Naive thymus-derived CD8-positive, alpha-beta T cell (primary cell): ENCODE measurements at places on chromosomes 3 and 15.

DNA sequence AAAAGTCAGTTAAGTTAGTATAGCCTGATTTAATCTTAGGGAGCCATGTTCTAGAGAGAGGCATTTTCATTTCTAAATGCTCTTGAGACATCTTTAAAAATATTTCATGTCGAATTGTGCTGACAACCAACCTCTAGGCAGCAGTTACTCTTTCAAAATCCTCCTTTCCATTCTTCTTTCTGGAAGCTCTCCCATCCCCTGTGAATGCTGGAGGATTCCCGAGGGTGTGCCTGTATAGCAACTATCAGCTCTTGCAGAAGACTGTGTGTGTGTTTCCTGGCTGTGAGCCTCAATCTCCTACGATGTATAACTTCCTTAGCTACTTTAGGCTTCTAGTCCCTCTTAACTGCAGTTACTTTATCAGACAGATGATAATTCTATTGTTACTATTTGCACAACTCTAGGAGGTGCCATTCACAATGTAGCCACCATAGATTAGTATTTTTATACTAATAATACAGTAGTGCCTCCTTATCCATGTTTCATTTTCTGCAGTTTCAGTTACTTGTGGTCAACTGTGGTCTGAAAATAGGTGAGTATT is 250.3 kb downstream of the EDEM1 start:
- DNase-seq: no peak

DNA sequence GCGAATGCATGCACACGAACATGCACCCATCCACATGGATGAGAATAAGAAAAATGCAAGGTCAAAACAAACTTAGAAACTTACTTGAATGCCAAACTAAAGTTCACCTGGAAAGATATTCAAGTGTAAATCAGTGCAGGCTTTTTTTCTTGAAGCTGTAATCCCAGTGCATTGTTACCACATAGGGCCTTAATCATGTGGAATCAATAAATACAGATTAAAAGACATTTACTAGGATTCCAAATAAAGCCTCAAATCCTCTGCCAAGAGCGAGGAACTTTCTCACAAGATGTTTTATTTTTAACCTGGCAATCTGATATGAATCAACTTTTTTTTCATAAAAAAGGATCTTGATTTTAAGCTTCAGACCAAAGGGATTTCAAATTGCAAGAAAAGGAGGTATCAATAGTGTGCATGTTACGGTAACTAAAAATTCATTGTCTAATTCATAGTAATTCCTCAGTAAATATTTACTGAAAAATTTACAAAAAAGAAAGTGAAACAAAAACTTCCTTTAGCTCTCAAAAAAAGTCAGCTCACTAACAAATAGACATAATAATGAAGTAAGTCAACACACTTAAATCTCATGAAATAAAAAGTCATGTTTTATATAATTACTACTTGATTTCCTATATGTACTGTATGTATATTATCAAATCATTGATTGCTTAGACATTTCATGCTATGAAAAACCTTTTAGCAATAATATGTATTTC is 978.6 kb downstream of the PLOD2 start:
- DNase-seq: no peak

GRCh38 chr3:190644766-190645165 is 130.9 kb downstream of the IL1RAP start:
- DNase-seq: no peak

- no peak for DNase-seq
Observed at GRCh38 chr3:183613366-183614285, 21.8 kb upstream of the KLHL24 start.

DNA sequence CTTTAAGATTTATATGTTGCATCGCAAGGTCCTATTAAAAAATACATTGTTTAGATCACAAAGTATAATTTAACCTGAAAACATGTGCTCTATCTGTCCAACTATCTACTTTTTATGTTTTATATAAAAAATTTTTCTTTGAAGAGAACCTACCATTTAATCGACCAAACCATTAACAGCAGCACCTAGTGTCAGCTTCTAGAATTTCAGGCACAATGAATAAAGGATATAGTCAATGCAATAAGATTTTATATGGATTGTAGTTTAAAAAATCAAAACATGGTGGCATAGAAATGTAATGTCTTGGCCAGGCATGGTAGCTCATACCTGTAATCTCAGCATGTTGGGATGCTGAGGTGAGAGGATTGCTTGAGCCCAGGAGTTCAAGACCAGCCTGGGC is 313.7 kb downstream of the GAP43 start:
- no peak for DNase-seq

DNA sequence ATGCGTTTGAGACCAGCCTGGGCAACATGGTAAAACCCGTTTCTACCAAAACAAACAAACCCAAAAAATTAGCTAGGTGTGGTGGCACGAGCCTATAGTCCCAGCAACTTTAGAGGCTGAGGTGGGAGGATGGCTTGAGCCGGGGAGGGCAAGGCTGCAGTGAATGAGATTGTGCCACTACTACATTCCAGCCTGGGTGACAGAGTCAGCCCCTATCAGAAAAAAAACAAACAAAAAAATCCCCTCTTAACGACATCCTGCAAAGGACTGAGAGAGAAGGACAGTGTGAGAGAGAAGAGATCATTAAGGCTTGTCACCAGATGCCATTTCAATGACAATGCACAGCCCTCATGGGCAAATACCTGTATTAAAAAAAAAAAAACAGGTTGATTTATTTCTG is 266.7 kb upstream of the ATP10A start:
- DNase-seq: no peak

GRCh38 chr15:41952013-41952563 is 20.3 kb downstream of the EHD4 start:
- DNase-seq: no peak

- DNase-seq: no peak
Observed at GRCh38 chr3:128895843-128896697, 16.6 kb downstream of the ACAD9 start.

GRCh38 chr15:76345880-76346668 is 9.5 kb downstream of the ISL2 start:
- DNase-seq: no peak

- no peak for DNase-seq
Observed at GRCh38 chr3:112569265-112569664, 7.4 kb downstream of the SLC35A5 start.

GRCh38 chr3:172038798-172039435 is 461 bp upstream of the FNDC3B start:
- no peak for DNase-seq

GRCh38 chr3:165502707-165503106 is 306.5 kb upstream of the SLITRK3 start:
- no peak for DNase-seq

GRCh38 chr15:90851940-90852339 is 16.4 kb upstream of the FURIN start:
- DNase-seq: no peak

DNA sequence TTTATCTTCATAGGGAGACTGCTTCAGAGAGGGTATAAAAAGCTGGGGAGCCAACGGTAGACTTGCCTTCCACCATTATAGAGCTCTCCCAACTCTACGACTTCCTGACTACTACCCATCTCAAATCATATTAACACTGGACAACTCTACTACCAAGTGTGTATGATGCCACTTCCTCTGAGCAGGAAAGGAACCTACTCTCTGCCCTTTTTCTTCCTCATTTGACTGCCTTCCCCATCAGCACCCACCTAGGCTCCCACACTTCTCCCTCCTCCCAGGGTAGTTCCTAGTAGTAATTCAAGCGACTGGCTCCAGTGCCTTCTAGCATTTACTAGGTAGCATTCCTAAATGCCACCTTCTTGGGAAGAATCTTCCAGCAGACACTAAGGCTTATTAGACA is 24.5 kb upstream of the TBL1XR1 start:
- no peak for DNase-seq

- DNase-seq: no peak
Observed at GRCh38 chr15:46343196-46343935, 708.5 kb downstream of the SQOR start.

DNA sequence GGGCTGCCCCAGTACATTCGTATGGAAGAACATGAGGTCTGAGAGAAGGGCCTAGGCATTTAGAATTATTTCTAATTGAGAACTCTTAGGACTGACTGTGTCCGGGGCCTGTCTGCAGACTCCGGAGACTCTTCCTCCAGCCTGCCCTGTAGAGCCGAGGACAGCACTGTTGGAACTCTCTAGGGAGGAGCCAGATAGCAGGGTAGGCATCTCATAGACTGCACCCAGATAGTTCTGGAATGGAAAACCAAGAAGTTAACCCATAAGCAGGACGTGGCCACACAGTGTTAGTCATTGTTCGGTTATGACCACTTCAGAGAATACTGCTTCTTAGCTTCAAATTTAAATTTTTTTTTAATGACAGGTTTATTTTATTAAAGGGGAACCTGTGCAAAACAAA is 59.5 kb downstream of the SNRK start:
- DNase-seq: no peak

GRCh38 chr15:49044002-49044401 is 2.2 kb downstream of the SECISBP2L start:
- no peak for DNase-seq

DNA sequence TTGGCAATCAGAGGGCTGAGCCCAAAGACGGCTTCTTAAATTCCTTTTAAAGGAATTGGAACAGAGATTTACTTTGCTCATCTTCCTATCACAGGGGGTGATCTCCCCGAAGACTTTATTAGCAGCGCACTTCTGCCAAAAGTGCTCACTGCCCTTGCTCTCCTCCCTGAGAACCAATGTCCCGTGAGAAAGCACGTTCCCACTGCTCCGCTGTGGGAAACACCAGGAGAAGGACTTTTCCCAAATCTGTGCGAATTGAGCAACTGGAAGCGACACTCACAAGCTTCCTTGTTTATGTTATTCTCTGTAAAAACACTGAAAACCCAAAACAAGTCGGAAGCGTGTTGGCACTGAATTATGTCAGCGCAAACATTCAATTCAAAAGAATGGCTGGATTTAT is 670.8 kb upstream of the NR2F2 start:
- DNase-seq: no peak

DNA sequence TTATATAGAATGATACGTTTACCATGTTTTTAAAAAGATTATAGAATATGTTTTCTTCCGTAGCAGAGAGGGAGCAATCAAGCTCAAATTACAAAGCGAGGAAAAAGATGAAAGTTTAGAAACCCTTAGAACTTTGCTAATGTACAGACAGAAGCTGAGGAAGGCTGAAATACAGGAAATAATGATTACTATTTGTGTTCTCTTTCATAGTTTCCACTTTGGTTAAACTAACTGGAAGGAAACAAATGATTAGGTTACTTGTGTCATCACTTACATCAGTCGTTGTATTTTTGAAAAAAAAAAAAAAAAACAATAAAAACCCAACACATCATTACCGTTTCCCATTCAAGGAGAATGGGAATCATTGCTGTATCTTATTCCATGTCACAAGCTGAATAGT is 337.8 kb upstream of the CBLB start:
- DNase-seq: no peak
